CD4-positive, alpha-beta T cell treated with Interleukin-17A for 4 hours (primary cell): ENCODE measurements at places on chromosomes 5 and 9.

DNA sequence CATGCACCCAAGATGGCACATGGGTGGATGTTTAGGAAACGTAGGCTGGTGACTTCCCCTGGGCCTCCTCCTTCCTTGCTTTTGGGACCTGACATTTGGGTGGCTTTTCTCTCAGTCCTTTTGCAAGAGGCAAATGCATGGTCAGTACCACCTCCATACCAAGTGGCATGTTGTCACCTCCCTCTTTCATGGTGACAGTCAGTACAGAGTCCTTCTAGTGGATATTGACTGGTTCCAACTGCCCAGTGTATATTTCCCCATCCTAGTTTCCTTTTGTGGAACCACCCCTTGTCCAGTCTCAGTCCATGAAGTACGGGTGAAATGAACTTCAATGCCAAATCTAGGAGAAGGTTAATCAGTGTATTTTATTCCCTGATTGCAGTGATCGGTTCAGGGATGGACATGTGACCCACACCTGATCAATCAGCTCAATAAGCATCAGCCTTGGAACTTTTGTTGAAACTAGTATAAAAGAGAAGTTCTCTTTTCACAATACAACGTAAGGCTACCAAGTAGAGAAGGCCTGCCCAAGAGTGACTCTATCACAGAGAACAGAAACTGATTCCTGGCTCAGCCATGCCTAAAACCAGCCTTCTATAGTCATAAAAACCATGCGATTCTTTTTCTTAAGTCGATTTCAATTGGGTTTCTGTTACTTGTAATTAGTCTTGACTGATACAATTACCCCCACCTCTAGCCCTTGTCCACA lies 143.4 kb upstream of the KLF9 start:
- no peak for DNase-seq

DNA sequence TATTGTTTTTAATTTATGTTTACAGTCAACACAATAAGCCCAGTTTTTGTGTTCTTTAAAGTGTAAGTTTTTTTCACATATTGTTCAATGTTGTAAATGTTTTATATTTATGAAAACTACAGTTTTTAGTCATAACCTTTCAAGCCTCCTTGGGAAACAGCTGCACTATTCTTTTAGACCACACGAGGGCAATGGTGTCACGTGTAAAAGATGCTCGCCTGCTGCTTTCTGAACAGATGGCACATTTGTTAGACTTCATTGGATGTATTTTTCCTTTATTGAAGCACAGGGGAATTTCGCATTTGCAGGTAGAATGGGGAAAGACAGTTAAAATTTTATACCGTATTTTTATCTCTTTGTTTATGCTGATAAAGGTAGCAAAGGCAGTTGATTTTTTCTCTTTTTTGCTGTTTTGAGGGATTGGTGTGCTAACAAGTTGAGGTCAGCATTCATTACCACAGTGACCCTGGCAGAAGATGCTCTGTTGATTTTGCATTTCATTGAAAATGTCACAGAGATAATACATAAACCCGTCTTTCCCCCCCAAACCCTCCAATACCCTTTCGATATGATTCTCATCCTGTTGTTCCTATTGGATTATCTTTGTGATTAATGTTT lies 59.0 kb downstream of the MAT2B start:
- peak; percentile 63 for DNase-seq

DNA sequence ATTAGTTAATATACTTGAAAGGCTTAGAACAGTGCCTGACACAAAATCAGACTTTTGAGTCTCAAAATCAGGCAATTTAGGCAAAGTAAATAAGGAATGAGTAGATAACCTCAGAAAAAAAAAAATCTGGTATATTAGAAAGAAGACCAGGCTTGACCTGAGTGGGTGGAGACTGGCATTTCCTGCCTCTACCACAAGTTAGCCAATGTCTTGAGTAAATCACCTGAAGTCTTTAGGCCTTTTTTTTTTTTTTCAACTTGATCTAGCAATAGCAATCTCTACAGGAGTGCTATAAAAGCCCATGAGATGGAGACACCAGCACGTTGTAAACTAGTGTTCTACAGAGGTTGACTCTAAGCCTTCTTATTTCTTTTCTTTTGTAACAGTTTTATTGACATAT lies 104.2 kb upstream of the RASEF start:
- DNase-seq, result no peak

GRCh38 chr9:36571333-36571732 lies 1.4 kb upstream of the MELK start:
- no peak for DNase-seq

GRCh38 chr9:20426019-20426418 lies 196.3 kb downstream of the MLLT3 start:
- no peak for DNase-seq

- DNase-seq, result no peak
These were observed 47.7 kb upstream of the ANGPTL2 start for GRCh38 chr9:127170103-127170502.

- no peak for DNase-seq
These were observed 340.5 kb downstream of the ARHGEF28 start for GRCh38 chr5:73966451-73966850.

DNA sequence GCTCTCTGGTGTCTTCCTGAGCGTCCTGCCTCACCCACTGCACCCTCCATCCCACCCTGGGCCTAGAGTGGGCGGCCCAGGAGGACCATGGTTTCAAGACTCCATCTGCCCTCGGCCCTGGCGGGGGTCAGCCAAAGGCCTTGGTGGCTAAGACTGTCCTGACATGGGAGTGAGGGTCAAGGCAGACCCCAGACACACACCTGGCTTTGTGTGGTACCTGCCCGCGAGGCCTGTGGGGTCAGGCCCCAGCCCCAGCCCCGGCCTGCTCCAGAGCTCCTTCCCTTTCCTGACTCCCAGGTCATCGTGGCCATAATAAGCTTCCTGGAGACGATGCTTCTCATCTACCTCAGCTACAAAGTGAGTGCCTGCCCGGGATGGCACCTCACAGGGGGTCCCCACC lies 54.6 kb downstream of the KCNT1 start:
- DNase-seq, result no peak

GRCh38 chr5:30968971-30969370 lies 224.5 kb upstream of the CDH6 start:
- DNase-seq, result no peak

GRCh38 chr9:34656992-34657391 lies 5.0 kb downstream of the IL11RA start:
- DNase-seq, result no peak

DNA sequence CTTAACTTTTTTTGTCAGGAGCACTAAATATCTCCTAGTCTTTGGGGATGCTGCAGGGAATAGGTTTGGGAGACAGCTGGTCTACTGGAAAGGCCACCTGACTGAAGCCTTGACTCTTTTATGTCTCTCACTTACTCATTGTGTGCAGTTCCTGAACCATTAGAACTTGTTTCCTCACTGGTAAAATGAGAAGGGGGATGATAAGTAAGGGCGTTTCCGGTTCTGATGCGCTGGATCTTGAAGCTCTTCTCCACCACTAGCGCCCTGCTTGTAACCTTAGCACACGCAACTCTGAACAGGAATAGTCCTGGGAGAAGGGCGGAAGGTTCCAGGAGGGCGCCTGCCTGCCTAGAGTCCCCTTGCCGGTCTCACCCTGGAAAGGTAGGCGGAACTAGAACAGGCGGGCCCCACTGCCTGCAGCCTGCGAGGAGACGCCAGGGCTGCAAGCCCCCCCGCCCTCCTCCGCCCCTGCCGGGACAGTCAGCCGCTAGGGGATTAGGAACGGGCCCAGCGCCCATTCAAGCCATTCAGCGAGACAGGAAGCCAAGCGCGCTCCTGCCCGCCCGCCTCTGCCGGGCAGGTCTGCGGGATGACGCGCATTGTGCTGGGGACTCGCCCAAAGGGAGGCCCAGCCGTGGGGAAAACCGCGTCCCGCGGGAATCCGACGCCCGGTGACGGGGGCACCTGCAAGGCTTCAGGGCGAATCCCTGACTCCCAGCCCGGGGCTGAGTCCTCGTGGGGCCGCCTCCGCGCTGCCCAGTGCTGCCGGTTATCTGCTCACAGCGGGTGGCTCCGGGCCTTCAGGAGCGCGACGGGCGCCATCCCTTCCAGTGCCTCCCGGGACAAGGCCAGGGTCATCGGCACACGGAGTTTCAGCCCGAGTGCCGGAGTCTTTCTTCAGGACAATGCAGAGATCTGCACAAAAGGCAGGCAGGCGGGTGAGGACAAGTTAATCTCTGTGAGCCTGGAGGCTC lies 44.0 kb upstream of the XPA start:
- peak; percentile 43 for DNase-seq

DNA sequence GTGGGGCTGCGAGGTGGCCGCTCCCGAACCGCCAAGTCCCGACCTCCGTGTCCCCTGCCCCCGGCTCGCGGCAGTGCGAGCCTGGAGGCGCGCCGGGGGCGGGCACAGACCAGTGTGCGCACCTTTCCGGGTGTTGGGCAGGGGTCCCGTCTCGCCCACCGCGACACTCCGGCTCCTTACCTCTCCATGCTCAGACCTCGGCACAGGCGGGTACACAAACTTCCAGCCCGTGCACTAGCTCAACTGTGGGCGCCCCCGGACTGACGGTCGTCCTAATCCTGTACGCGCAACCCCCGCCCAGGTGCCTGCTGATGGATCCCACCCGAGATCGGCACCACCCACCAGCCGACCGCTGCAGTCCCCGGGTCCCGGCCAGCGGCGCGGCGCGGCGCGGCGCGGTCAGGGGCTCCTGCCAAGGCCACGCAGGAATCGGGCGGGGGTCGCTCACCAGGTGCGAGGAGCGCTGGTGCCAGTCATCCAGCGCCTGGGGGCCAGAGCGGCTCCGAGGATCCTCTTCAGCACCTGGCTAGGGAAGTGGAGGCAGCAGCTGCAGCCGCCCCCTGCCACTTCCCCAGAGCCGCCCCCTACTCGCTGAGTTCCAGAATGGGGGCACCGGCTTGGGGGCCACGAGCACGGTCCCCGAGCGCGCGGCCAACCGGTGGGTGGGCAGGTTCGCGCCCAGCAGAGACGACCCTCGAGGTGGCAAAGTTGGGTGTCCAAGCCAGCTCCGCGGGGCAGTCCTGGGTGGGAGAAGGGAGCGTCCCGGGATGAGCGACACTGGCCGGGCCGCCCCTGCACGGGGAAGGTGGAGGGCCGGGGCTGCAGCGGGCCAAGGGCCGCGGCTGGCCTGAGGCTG lies 511 bp downstream of the SEMA5A start:
- DNase-seq, result no peak

- DNase-seq, result no peak
These were observed 124.5 kb upstream of the SMIM23 start for GRCh38 chr5:171661143-171661542.

DNA sequence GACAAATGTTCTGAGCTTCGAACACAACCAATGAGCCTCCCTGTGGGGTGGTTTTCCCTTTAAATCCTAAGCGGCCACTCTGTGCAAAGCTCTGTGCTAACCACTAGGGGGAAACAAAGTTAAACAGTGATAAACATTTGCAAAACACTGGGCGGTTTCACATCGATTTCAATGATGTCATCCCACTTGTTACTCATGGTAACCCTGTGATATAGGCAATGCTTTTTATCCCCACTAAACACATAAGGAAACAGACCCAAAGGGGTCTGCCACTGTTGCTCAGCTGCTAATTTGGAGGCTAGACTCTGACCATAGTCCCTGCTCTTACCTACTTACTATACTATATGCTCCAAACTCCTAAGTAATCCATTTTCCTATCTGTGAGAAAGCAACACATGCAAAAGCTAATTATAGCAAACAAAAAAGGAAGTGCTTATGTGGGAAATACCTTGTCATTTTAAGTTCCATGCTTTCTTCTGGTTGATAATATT lies 57.3 kb downstream of the PTPN3 start:
- peak; percentile 17 for DNase-seq

DNA sequence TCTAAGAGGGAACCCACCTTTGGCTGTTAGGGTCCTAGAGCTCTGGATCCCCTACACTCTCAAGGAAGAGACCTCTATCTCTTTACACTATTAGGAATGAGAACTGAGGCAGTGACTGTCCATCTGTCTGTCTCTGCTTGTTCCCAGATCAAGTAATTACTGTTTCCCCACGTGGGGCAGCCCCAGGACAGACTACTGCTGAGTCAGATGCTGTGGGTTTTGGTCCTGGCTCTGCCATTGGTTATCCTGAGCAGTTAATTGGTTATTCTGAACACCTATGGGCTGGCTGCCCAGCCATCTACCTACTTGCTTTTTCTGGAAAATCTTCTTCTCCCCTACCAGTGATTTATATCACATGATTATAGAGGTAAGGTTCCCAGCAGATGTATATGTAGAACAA lies 33.3 kb downstream of the FBXO10 start:
- DNase-seq, result no peak

DNA sequence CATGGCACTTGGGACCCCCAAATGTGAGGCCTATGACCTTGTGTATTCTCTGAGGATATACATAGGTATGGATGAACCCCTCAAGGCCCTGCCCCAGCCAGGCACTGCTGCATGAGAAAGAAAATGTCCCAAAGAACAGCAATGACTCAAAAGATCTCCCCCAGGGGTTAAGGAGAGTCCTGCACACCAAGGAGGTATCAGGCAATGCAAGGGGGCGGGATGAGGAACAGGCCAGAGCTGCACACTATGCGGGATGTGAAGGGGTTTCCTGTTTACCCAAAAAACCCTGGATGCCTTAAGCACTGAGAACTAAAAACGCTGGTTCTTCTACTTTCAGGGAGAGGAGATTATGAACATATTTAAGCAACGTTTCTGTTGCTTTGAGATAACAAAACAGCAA lies 3.4 kb downstream of the RAPGEF1 start:
- no peak for DNase-seq

DNA sequence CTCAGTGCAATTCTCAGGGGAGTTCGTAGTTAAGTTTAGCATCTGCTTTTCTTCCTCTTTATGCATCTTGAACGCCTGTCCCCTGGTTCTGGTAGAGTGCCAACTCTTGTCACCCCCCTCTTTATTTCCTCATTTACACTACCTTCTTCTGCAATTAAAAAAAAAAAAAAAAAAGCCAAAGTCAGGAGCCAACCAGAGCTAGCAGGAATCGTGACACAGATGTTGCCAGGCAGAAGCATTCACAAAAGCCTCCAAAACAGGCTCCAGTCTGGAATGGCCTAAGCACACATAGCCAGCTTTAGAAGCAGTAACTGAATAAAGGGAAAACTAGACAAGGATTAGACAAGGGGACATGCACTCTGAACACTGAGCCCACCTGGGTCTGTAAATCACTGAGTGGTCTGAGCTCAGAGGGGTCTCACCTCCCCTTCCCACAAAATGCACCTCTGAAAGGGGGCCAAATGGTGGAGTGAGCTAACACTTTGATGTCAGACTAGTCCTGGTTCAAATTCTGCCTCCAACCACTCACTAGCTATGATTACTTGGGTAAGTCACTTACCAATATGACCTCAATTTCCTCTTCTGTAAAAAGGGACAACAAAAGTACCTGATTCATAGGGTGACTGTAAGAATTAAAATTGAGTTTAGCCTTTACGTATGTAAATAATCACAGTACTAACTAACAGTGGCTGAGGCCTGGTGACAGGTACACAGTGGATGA lies 2.0 kb downstream of the CD74 start:
- DNase-seq, result peak; percentile 67

GRCh38 chr5:168668078-168668477 lies 88.9 kb upstream of the PANK3 start:
- DNase-seq, result no peak

- DNase-seq, result no peak
These were observed 3.0 kb upstream of the PDLIM4 start for GRCh38 chr5:132254321-132254977.
